Left lung (tissue), 14 donors: ENCODE measurements at places on chromosomes 16 and 17.
A peak's percentile ranks its signal among the peaks of the same experiment; 100 is the strongest.

- peak; percentile 43 for DNase-seq
Measured at GRCh38 chr17:65231662-65232335, 94.6 kb downstream of the RGS9 start.

DNA sequence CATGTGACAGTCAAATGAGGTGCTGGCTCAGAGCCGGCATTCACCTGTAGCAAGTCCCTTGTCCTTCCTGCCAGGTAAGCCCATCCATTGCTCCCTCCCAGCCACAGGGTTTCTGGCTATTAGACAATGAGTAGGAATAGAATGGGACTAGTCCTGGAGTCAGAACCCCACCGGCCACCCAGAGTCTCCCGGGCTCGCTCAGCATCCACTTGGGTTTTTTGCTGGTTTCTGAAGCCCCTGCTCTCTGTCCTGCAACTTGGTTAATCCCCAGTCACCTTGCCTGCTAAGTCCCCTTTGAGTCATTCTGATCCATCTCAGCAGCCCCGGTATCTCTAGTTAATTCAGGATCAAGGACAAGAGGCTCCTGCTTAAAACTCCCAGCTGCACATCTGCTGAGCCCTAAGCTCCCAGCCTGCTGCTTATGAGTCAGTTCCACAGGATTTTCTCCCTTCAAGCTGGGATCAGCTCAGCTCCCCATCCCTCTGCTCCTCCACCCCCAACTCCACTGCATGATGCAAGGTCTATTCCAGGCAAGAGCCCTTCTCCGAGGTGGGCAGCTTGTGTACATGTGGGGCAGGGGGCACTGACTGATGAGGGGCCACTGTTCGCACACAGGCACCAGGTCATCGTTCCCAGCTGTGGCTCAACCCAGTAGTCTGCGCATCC lies 19.9 kb upstream of the MRPS23 start:
- DNase-seq = no peak

- no peak for DNase-seq
Measured at GRCh38 chr17:59897090-59897489, 4.2 kb downstream of the RPS6KB1 start.

DNA sequence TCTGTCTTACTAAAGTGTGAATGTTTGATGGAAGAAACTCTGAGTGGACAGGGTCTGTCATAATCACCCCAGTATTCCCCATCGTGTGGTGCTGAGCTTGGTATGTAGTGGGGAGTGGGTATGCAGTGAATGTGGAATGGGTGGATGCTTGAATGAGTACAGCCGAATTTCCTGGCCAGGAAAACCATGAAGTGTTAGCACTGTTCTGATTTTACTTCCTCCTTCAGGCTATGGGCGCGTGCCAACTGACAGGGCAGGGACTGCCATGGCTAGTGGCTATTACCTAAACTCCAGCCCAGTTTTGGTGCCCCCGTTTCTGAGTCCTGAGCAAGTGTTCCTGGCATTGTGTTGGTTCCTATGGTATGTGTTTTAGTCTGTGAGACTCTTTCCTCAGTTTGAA lies 48.6 kb downstream of the PRKCA start:
- DNase-seq = no peak

DNA sequence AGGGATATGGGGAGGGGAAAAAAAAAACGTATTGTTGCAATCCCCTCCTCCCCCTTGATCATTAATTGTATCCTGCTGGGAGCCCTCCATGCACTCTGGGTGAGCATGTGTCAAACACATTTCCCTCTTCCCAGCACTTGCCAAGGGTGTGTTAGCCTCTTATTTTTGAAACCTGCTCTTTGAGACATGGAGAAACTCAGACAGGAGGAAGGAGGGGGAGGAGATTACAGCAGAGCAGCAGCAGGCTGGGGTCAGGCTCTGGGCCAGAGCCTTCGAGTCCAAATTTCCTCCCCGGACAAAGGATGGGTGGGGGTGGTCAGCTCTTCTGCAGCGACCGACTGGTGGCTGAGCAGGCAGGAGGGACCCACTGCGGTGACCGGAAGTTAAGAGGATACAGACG lies 64.7 kb downstream of the SOX9 start:
- DNase-seq = no peak
